ENCODE measurements at places on chromosomes 12 and 14. TPM values are rescaled to one million over a fixed set of nuclear protein-coding genes. Genes with fewer than 3 reads are reported as not detected.

Gene NYNRIN
- total RNA-seq = 28.7 TPM

Gene HOXC12
- not detected for total RNA-seq

Gene ADGRD1
- not detected for total RNA-seq

Gene C1R
- 1.1 TPM for total RNA-seq

Gene GALNT4
- 25.5 TPM for total RNA-seq

Gene OTX2
- not detected for total RNA-seq

Gene TRMT5
- 6.9 TPM for total RNA-seq

Gene NEUROD4
- total RNA-seq = not detected

Gene ZBTB1
- 55.5 TPM for total RNA-seq

Gene DEGS2
- total RNA-seq = under 0.01 TPM

Gene CD163
- total RNA-seq = not detected

Gene PMEL
- 1.3 TPM for total RNA-seq

Gene RNASE9
- not detected for total RNA-seq

Gene EID3
- total RNA-seq = 11.4 TPM

Gene SLC8B1
- 25.1 TPM for total RNA-seq

Gene IQSEC3
- not detected for total RNA-seq

Gene MMP19
- 0.65 TPM for total RNA-seq

All from vein endothelial cell (primary cell).